ENCODE measurements at places on chromosomes 5 and 9. TPM values are rescaled to one million over a fixed set of nuclear protein-coding genes. Genes with fewer than 3 reads are reported as not detected.

GRCh38 chr5:43917925-43918324 is 314.9 kb downstream of the NNT start:
- H3K36me3 ChIP-seq = no peaks in the 10 kb centered on the region
- no peaks in the 10 kb centered on the region for H3K27me3 ChIP-seq
- no peak overlapping the region for H3K4me3 ChIP-seq
- no peaks in the 10 kb centered on the region for H3K4me1 ChIP-seq
- DNase-seq = no peak

DNA sequence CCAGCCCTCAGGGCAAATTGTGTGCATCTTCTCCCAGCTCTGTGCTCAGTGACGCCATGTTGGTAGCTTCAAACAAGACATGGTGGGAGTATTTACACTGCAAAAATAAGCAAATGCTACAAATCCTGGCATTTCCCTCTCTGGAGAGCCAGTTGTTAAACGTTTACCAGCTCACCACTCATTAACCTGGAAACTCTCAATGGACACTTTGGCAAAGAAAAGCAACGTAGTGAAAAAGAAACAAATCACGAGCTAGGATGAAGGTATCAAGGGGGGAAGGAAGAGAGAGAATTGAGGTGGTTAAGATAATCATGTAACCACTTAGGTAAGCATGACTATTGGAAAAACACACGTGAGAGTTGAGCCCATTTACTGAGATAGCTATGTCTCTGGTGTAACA is 72.5 kb downstream of the MRPS30 start:
- no peak overlapping the region for H3K4me3 ChIP-seq
- H3K4me1 ChIP-seq = peaks cover 14% of the 10 kb centered on the region
- H3K27me3 ChIP-seq = no peaks in the 10 kb centered on the region
- H3K36me3 ChIP-seq = no peaks in the 10 kb centered on the region

- H3K27ac ChIP-seq = no peak overlapping the region
- DNase-seq = peak; percentile 38
- H3K36me3 ChIP-seq = no peaks in the 10 kb centered on the region
- H3K4me3 ChIP-seq = no peak overlapping the region
- H3K27me3 ChIP-seq = peaks cover 5% of the 10 kb centered on the region
These were observed 18.8 kb upstream of the FANCC start for GRCh38 chr9:95336281-95336680.

- H3K4me1 ChIP-seq = no peaks in the 10 kb centered on the region
- H3K27ac ChIP-seq = no peak overlapping the region
- no peak for DNase-seq
- H3K27me3 ChIP-seq = peaks cover 15% of the 10 kb centered on the region
These were observed 343.1 kb downstream of the ZSWIM6 start for GRCh38 chr5:61675015-61675692.

GRCh38 chr5:37391591-37391990 is 12.5 kb downstream of the WDR70 start:
- H3K4me1 ChIP-seq = no peaks in the 10 kb centered on the region
- H3K27me3 ChIP-seq = no peaks in the 10 kb centered on the region
- H3K36me3 ChIP-seq = peaks cover 20% of the 10 kb centered on the region
- DNase-seq = no peak
- H3K4me3 ChIP-seq = no peak overlapping the region

- no peaks in the 10 kb centered on the region for H3K27me3 ChIP-seq
- DNase-seq = no peak
- peaks cover 35% of the 10 kb centered on the region for H3K4me1 ChIP-seq
- no peak overlapping the region for H3K27ac ChIP-seq
These were observed 2.5 kb downstream of the STOM start for GRCh38 chr9:121367306-121368137.

- H3K4me1 ChIP-seq = no peaks in the 10 kb centered on the region
- no peak for DNase-seq
- H3K36me3 ChIP-seq = no peaks in the 10 kb centered on the region
These were observed 52.6 kb upstream of the RNU6ATAC start for GRCh38 chr9:134216961-134217360.

- no peaks in the 10 kb centered on the region for H3K27me3 ChIP-seq
- H3K36me3 ChIP-seq = peaks cover 38% of the 10 kb centered on the region
- H3K4me1 ChIP-seq = peaks cover 54% of the 10 kb centered on the region
- H3K4me3 ChIP-seq = no peak overlapping the region
These were observed 28.5 kb downstream of the IL6ST start for GRCh38 chr5:55966284-55966683.

- peaks cover 18% of the 10 kb centered on the region for H3K27me3 ChIP-seq
- H3K4me1 ChIP-seq = no peaks in the 10 kb centered on the region
- no peak for DNase-seq
- H3K4me3 ChIP-seq = no peak overlapping the region
These were observed 329.5 kb downstream of the ICE1 start for GRCh38 chr5:5751987-5752386.

DNA sequence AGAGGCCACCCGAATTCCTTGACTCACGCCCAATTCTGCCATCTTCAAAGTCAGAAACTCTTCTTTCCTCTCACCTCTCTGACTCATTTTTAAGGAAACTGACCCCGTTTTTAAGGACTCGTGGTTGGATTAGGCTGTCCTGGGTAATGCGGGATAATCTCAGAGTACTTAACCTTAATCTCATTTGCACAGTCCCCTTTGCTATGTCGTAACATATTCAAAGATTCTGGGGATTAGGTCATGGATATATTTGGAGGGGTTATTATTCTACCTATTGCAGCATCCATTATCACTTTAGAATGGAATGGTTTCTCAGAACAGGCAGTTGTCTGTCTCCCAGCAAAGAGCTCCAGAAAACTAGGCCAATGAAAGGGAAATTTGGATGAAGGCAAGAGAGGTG is 80.8 kb upstream of the IL12B start:
- no peak overlapping the region for H3K4me3 ChIP-seq
- H3K27me3 ChIP-seq = peaks cover 3% of the 10 kb centered on the region
- H3K27ac ChIP-seq = no peak overlapping the region
- H3K4me1 ChIP-seq = peaks cover 54% of the 10 kb centered on the region

GRCh38 chr5:55620009-55620765 is 85.4 kb upstream of the PLPP1 start:
- no peaks in the 10 kb centered on the region for H3K4me1 ChIP-seq
- no peak overlapping the region for H3K27ac ChIP-seq
- H3K27me3 ChIP-seq = no peaks in the 10 kb centered on the region
- no peak overlapping the region for H3K4me3 ChIP-seq
- no peaks in the 10 kb centered on the region for H3K36me3 ChIP-seq
- DNase-seq = no peak

GRCh38 chr9:136024696-136025316 is 63.6 kb upstream of the UBAC1 start:
- H3K4me3 ChIP-seq = no peak overlapping the region
- H3K36me3 ChIP-seq = peaks cover 3% of the 10 kb centered on the region
- no peak for DNase-seq
- no peaks in the 10 kb centered on the region for H3K27me3 ChIP-seq
- H3K4me1 ChIP-seq = no peaks in the 10 kb centered on the region
- H3K27ac ChIP-seq = no peak overlapping the region

GRCh38 chr5:129362456-129362855 is 97.6 kb upstream of the ADAMTS19 start:
- no peaks in the 10 kb centered on the region for H3K27me3 ChIP-seq
- no peak overlapping the region for H3K4me3 ChIP-seq
- no peaks in the 10 kb centered on the region for H3K36me3 ChIP-seq

- no peak for DNase-seq
- H3K36me3 ChIP-seq = no peaks in the 10 kb centered on the region
These were observed 15.7 kb upstream of the AGXT2 start for GRCh38 chr5:35063414-35063813.

- no peaks in the 10 kb centered on the region for H3K27me3 ChIP-seq
- no peak for DNase-seq
- H3K4me3 ChIP-seq = no peak overlapping the region
- H3K36me3 ChIP-seq = peaks cover 8% of the 10 kb centered on the region
- H3K4me1 ChIP-seq = peaks cover 10% of the 10 kb centered on the region
These were observed 39.0 kb upstream of the SAP30L start for GRCh38 chr5:154406826-154407225.

- peaks cover 56% of the 10 kb centered on the region for H3K4me1 ChIP-seq
- H3K27me3 ChIP-seq = no peaks in the 10 kb centered on the region
- DNase-seq = no peak
- peaks cover 19% of the 10 kb centered on the region for H3K36me3 ChIP-seq
These were observed 87.6 kb downstream of the NR3C1 start for GRCh38 chr5:143315929-143316328.

DNA sequence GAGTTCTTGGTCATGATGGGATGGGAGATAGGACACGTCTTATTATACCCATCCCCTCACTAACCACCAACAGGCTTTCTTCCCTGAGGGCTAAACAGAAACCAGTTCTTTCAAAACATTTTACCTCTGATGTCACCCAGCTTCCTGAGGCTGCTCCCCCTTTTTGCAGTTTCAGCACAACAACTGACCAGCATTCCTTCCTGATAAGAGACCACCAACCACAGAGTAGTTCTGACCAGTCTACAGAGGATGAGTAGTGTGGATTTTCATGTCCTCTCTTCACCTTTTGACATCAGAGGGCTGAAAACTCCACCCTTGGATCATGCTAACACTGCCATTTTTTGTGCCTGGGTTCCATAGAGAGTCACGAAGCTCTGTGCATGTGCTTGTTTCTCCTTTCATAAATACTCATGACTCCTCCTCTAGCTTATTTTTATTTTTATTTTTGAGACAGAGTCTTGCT is 82.6 kb downstream of the OSTF1 start:
- peaks cover 21% of the 10 kb centered on the region for H3K36me3 ChIP-seq
- no peak overlapping the region for H3K4me3 ChIP-seq
- no peak overlapping the region for H3K27ac ChIP-seq

GRCh38 chr5:115424030-115424429 is 120.5 kb downstream of the FEM1C start:
- peaks cover 2% of the 10 kb centered on the region for H3K4me1 ChIP-seq
- H3K4me3 ChIP-seq = no peak overlapping the region
- no peaks in the 10 kb centered on the region for H3K36me3 ChIP-seq
- DNase-seq = no peak
- no peak overlapping the region for H3K27ac ChIP-seq

GRCh38 chr5:8399471-8399870 is 530.5 kb downstream of the MTRR start:
- H3K36me3 ChIP-seq = no peaks in the 10 kb centered on the region
- no peak for DNase-seq
- no peak overlapping the region for H3K4me3 ChIP-seq
- H3K27ac ChIP-seq = no peak overlapping the region

DNA sequence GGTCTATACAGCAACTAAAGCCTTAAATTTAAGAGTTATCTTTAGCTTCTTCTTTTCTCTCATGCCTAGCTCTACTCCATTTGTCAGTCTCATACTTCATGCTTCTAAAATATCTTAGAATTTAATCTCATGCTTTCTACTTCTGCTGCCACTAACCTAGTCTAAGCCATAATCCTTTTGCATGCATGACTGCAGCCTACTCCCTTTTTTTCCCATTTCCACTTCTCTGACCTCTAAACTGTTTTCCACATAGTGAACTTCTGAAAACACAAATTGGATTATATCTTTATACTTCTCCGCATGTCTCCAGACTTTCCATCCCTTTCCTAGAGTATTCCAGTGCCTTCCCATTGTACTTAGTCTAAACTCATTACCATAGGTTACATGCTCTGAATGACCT is 193.0 kb downstream of the XRCC4 start:
- H3K27me3 ChIP-seq = no peaks in the 10 kb centered on the region
- peaks cover 2% of the 10 kb centered on the region for H3K36me3 ChIP-seq
- no peaks in the 10 kb centered on the region for H3K4me1 ChIP-seq
- DNase-seq = no peak
- H3K27ac ChIP-seq = no peak overlapping the region

DNA sequence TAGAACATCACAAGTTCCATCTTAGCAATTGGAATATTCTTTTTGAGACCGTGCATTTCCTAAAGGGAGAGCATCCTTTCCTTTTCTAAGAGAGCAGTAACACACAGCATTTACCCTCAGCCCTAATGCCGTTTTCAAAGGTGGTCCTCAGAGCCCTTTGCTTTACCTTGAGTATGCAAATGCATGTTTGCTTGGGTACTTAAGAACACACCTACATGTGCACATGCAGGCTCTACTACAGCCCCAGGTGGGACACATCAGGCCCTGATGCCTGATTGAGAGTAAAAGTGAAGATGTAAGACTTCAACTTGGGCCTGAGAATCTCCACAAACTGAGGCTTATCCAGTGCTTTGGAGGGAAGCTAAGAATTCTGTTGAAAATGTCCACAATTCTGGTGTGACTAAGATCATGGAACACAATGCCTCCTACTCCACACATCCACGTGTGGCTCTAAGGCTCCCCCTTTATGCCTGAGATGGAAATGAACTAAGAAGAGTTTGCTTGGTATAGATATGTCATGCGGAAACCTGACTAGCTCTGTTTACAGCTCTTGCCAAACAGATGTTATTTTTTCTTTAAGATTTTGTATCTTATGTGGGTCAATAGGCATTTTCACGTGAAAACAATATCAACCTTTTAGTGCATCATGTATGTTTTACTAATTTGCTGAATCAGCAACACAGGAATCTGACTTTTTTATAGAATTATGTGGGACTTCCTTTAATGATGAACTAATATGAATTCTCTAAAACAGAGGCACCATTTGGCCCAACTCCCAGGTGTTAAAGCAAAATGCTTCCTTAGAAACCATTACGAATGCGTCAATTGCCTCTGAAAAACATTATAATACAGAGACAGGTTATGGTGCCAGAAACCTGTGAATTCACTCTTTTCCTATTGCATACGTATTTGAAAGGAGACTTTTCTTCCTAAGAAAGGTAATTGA is 48.9 kb upstream of the SLC2A8 start:
- no peak for DNase-seq
- no peaks in the 10 kb centered on the region for H3K4me1 ChIP-seq
- H3K4me3 ChIP-seq = no peak overlapping the region

DNA sequence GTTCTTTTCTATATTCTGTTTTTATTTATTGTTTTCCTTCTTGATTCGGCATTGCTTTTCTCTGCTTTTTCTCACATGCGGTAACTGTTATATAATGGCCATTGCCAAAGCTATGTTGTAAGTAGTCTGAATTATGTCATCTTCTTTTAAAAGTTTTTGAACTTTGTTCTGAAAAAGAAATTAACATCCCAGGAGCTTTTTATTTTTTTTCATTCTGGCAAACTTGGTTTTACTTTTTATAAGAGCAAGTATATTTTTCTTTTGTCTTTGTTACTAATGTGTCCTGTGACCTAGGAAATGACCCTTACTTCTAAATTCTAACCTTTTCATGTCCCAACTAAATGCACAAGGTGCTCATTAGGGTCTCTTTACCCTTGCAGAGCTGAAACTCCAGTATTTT is 26.7 kb upstream of the IZUMO3 start:
- no peaks in the 10 kb centered on the region for H3K4me1 ChIP-seq
- no peaks in the 10 kb centered on the region for H3K27me3 ChIP-seq
- H3K27ac ChIP-seq = no peak overlapping the region
- no peaks in the 10 kb centered on the region for H3K36me3 ChIP-seq
- no peak for DNase-seq

PRDM9 gene
- not detected for total RNA-seq

C5orf52 gene
- total RNA-seq = not detected

CLIC3 gene
- total RNA-seq = not detected

C7 gene
- total RNA-seq = not detected

PCDH1 gene
- total RNA-seq = not detected

LCN9 gene
- not detected for total RNA-seq

PPP3R2 gene
- total RNA-seq = not detected

BICD2 gene
- 12.0 TPM for total RNA-seq

ENHO gene
- 0.19 TPM for total RNA-seq

AGXT2 gene
- total RNA-seq = not detected

Data from activated naive CD4-positive, alpha-beta T cell treated with anti-CD3 and anti-CD28 coated beads for 36 hours (primary cell).